Effector CD8-positive, alpha-beta T cell (primary cell): ENCODE measurements at places on chromosomes 1 and 21.

DNA sequence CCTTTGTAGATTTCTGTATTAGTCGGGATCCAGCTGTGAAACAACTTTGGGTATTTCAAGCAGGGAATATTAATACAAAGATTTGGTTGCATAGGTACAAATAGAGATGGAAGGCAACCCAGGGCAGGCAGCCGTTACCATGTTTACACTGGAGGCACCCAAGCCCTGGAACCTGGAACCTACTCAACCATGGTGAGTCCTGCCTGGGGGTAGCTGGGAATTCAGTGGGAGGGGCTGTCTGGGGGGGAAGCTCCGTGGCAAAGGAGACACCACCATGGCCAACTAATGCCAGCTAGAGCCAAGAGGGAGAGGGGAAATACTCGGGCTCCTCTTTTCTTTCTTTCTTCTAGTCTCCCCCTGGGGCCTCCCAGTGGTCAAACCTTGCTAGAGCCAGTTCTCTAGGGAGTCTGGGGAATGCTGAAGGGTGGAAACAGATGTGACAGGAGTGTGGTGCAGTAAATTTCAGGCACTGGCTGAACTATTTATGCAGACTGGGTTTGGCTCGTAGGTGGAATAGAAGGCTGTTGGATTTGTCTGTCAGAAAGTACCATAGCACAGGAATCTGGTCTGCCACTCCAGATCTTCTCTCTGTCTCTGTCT is 91.9 kb upstream of the CACNA1E start:
- DNase-seq, result no peak

DNA sequence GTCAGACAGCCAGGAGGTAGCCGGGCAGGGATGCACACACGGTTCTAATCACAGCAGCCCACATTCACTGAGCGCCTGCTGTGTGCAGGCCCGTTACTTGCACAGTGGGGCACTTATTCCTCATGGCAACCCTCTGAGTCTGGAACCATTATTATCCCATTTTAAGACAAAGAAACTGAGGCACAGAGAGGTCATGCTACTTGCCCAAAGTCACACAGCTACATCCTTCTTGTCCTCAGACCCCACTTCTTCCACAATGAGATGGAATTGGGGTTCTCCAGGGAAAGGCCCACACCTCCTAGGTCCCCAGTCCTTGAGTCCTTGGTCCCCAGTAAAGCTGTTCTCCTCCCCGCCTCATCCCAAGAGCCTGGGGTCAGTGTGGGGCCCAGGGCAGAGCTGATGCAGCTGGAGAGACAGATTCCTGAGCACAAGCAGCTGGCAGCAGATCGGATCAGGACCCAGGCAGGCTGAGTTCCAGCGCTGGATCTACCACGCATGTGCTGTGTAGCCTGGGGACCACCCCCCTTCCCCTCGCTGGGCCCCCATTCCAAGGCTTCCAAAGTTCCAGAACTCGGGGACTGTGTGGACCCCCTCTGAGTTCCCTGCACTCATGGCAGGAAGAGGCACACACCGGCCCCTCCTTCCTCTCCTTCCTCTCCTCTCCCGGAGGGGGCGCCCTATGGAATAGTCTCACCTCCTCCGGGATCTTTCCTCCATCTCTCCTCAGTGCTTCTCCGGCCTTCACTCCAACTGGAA is 393.4 kb downstream of the MATN1 start:
- no peak for DNase-seq

GRCh38 chr1:94580367-94581115 is 39.0 kb upstream of the F3 start:
- DNase-seq, result no peak

GRCh38 chr21:21114461-21114860 is 116.3 kb downstream of the NCAM2 start:
- no peak for DNase-seq

- no peak for DNase-seq
Observed at GRCh38 chr1:24830680-24831272, 85.5 kb downstream of the CLIC4 start.

DNA sequence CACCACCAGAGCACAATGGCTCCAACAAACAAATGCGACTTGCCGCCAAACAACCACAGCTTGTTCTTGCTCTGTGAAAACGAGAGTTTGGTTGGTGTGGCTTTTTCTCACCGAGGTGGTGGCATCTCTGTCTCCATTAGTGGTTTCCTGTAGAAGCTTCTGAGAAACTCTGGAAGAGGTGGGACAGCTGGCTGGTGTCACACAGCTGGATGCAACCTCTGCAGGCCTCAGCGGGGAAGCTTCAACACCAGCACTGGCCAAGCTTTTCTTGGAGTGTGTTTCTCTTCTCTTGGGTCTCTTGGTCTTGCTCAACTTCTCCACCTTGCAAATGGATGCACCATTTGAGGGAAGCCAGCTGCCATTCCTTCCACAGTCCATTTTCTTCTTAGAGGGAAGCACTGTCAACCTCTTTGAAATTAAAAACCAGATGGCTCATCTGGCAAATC is 124.8 kb downstream of the KCNN3 start:
- DNase-seq, result no peak

GRCh38 chr1:39310015-39310414 is 105.5 kb downstream of the MACF1 start:
- no peak for DNase-seq

DNA sequence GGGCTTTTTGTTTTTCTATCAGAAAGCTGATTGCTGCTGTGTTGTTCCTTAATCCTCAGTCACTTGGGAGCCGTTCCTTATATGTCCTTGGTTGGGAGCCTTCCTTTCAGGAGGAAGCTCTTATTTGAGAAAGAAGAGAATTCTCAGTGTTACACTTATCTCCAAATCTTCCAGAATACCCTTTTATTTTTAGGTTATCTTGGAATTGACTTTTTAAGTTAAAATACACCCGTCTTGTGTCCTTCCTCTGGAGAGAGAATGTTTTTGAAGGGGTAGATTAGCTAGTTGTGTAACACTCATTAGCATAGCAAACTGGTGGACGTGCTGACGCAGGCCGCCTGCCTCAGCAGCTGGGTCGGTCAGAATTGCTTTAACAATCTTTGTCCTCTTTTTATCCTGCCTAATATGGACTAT is 42.1 kb downstream of the LRRC8B start:
- no peak for DNase-seq

- no peak for DNase-seq
Observed at GRCh38 chr21:42579456-42580075, 65.9 kb downstream of the SLC37A1 start.

DNA sequence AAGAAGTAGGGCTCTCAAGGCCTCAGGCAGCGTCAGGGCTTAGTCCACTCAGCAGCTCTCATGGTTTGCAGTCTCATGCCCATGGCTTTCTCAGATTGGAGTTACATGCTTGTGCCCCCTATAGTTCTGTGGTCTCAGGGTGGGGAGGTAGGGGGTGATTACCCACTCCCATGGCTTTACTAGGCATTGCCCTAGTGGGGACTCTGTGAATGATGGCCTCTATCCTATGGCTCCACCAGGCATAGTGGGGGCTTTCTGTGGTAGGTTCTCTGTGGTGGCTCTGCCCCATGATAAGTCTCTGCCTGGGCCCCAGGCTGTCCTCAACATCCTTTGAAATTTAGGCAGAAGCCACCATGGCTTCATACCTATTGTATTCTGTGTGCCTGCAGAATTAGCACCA is 48.9 kb downstream of the MSH4 start:
- no peak for DNase-seq

DNA sequence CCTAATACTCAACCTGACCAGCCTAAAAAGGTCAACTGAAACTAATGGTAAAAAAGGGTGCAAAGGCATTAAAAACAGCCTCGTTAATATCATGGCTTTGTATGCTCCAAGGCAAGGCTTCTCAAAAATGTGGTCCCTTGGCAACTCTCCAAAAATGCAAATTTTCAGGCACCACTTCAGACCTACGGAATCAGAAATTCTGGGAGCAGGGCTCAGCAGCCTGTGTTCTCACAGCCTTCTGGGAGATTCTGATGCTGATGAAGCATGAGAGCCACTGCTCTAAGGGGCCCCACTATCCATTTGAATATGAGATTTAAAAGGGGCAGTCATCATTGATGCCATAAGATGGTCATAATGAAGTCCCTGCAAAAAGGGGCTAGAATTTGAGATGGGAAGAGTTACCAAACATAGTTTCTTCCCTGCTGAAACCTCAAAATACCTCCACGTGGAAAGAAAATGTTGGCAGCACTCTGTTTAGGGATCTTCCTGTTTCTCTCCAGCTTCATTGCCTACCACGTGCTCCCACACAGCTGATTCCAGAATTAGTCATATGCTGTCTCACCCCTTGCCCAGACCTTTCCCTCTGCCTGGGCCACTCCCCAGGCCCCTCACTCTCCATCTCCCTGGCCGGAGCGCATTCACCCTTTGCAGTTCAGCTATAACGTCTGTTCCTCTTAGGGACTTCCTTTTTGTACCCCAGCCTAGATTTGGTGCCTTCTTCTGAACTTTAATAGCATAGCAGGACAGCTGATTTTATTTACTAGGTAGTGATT is 46.7 kb downstream of the PHC2 start:
- DNase-seq, result no peak

- no peak for DNase-seq
Observed at GRCh38 chr1:169120066-169120465, 13.6 kb downstream of the ATP1B1 start.

DNA sequence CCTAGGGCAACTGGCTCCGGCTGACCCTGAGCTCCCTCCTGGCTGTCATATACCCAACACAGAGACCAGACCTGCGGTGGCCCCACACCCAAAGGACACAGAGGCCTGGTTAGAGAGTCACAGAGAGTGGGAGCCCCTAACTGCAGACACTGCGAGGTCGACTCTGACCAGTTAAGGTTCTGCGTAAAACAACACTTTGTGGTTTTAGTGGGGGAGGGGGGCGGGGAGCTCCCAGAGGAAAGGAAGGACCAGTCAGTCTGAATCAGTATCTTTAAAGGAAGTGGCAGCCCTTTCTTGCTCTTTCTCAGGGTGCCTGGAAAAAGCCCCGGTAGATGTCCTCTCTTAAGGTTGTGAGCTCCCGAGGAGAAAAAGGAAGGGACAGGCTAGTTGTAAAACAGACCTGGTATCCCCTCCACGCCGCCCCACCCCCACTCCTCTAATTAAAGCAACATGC is 2.4 kb downstream of the SSBP3 start:
- no peak for DNase-seq

DNA sequence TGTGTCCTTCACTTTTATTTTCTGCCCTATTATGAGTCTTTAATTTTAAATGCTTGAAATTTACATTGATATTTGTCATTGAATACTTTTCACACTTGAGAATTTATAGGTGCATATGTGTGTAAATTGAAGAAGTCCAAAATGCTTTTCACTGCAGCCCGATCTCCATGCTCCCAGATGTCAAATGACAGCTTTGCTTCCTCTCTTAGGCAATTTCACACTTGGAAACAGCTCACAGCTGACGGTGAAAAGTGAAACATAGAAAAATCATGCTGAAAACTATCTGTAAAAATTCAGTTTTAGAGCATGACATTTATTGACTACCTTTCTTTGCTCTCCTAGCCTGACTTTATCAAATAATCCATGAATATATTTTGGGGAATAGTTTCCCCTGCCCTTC is 196.0 kb downstream of the RPS6KC1 start:
- no peak for DNase-seq

GRCh38 chr1:88219521-88219920 is 464.6 kb upstream of the PKN2 start:
- DNase-seq, result no peak

GRCh38 chr1:238681021-238681420 is 705.3 kb upstream of the CHRM3 start:
- DNase-seq, result no peak

- no peak for DNase-seq
Observed at GRCh38 chr1:41394959-41395956, 34.0 kb downstream of the FOXO6 start.

- DNase-seq, result no peak
Observed at GRCh38 chr1:84450910-84451309, 28.2 kb upstream of the RPF1 start.

DNA sequence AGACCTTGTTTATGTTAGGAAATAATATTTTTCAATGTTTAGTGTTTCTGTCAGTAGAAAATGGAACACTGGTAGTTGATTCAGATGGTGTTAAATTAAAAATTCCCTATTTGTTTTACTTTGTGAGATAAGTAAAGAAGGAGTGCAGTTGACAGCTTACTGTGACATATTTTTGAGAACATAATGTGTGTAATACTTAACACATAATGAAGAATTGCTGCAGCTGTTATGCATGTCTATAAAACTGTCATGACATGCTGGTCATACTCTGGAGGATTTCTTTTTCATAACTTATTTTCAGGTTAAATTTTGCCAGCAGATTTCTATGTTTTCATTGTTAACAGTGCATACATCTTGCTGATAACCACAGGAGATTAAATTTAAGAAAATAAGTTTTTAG is 296.1 kb downstream of the CTH start:
- DNase-seq, result no peak

- DNase-seq, result peak; percentile 56
Observed at GRCh38 chr1:110210604-110211495, 736 bp downstream of the KCNC4 start.

- no peak for DNase-seq
Observed at GRCh38 chr1:2570332-2570731, 14.2 kb downstream of the TNFRSF14 start.

- no peak for DNase-seq
Observed at GRCh38 chr1:12397462-12398450, 167.9 kb downstream of the VPS13D start.

GRCh38 chr1:226710501-226710900 is 28.6 kb downstream of the ITPKB start:
- no peak for DNase-seq

DNA sequence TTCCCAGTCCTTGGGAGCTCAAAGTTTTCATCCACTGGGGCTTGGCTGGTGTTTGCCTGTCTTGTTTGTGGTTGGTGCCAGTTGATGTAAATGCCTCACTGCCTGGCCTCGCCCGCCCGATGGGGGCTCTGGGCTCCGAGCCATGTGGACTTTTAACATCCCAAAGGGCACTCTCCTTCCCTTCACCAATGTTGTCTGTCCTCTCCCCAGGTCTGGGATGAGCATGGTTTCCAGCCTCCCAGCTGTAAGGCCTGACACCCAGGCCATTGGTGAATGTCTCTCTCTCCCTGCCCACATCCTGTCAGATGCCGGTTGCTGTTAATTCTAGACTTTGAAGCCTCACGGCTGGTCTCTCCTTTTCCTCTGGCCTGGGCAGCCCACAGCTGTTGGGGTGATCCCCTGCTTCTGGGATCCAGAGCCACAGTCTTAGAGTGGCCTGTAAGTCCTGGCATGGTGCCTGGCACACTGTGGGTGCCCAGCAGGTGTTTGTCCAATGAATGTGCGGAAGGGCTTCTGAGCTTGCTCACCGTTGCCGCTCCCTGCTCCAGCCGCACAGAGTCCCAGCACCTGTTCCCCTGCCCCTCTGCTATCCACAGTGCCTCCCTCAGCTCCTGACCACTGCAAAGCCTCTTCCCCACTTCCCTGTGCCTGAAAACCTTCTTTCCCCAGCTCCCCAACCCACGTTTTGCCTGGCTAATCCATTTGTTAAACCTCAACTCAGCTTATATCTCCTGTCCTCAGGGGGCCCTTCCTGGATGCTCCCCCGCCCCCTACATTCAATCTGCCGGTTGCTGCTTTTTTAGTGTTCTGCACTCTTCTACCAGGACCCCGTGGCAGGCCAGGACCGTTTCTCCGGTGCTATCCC is 3.3 kb upstream of the C1orf174 start:
- DNase-seq, result no peak

- no peak for DNase-seq
Observed at GRCh38 chr1:166489670-166490436, 323.1 kb upstream of the FAM78B start.

- DNase-seq, result no peak
Observed at GRCh38 chr1:96715482-96715881, 6.1 kb upstream of the PTBP2 start.
